ENCODE measurements at places on chromosomes 6 and 20. TPM values are rescaled to one million over a fixed set of nuclear protein-coding genes. Genes with fewer than 3 reads are reported as not detected.

DNA sequence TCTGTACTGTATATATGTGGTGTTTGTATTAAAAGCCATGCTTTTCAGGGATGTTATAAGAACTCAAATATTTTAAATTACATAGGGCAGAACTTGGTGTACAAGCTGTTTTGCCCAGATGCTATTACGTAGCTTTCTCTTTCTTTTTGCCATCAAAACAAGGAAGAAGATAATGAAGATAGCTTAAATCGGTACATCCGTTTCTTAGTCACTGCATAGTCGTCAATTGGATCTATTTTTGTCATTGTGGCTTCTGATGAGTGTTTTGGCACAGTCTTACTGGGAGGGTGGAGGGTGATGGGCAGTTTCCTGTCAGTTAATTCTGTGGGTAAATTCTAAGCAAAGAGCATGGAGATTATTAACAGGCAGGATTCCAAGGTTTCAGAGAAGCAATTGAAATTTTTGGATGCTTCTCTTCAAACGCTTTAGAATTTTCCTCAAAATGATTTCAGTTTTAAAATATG, 649.1 kb upstream of the GJE1 start:
- peak; percentile 96 for DNase-seq
- H3K4me3 ChIP-seq: peak overlapping the region; percentile 83
- H3K4me1 ChIP-seq: peaks cover 50% of the 10 kb centered on the region
- peak overlapping the region; percentile 93 for H3K27ac ChIP-seq
- H3K36me3 ChIP-seq: peaks cover 50% of the 10 kb centered on the region

- no peak overlapping the region for H3K4me3 ChIP-seq
- H3K36me3 ChIP-seq: no peaks in the 10 kb centered on the region
Measured at GRCh38 chr20:25076731-25077609, 5.0 kb downstream of the VSX1 start.

DNA sequence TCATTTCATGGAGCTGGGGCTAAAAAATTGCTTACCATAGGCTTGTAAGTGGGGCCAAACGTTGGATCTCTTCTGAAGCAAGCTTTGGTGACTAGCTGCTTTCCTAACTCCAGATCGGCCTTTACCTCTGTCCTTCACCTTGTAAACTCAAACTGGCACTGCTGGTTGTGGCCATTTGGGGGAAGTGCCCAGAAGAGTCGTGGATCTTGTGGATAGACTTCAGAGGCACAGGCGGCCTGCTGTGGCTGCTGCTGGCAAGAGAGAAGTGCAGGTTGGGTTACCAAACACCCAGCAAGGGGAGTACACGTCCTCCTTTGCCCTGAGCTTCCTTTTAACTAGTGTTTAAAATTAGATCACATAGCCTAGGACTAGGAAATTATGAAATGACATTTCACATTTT, 36.8 kb upstream of the KLHL31 start:
- H3K36me3 ChIP-seq: no peaks in the 10 kb centered on the region
- H3K27ac ChIP-seq: no peak overlapping the region
- no peaks in the 10 kb centered on the region for H3K4me1 ChIP-seq
- H3K4me3 ChIP-seq: no peak overlapping the region
- no peak for DNase-seq

C6orf141 gene
- not detected for total RNA-seq
